Ascending aorta (tissue), 2 donors: ENCODE measurements at places on chromosomes 6 and 20.
A peak's percentile ranks its signal among the peaks of the same experiment; 100 is the strongest.

GRCh38 chr6:79862126-79862525 is 85.2 kb downstream of the ELOVL4 start:
- DNase-seq = no peak

DNA sequence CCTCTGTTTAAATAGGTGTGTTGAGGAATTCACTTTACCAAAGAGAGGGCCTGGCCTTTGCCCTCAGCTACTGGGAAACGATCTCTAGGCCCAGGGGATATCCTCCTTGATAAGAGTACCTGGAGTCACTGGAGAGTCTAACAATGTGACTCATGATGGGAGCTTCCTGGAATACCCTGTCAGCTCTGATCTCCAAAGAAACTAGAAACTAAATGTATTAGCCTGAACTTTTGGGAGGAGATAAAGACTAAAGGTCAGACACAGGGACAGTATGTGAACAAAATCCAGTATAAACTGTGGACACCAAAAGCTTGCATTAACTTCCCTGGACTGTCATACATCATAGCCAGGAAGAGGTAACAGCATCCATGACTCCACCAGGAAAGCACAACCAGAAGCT is 148.5 kb downstream of the RNGTT start:
- no peak for DNase-seq

DNA sequence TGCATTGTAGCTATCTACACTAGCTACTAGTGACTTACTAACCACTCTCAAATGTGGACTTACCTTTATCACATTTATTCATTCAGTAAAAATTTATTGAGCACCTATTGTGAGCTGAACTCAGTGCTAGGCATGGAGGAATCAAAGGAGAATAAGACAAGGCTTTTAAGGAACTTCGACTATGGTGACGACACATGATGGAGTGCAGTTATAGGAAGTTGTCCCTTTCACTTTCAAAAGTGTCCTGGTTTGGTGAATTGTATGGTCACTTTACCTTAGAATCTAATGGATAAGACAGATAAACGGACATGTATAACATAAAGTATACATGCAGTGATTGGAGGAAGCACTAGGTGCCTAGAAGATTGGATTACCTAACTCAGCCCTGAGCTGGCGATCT is 4.3 kb downstream of the AKAP7 start:
- no peak for DNase-seq

DNA sequence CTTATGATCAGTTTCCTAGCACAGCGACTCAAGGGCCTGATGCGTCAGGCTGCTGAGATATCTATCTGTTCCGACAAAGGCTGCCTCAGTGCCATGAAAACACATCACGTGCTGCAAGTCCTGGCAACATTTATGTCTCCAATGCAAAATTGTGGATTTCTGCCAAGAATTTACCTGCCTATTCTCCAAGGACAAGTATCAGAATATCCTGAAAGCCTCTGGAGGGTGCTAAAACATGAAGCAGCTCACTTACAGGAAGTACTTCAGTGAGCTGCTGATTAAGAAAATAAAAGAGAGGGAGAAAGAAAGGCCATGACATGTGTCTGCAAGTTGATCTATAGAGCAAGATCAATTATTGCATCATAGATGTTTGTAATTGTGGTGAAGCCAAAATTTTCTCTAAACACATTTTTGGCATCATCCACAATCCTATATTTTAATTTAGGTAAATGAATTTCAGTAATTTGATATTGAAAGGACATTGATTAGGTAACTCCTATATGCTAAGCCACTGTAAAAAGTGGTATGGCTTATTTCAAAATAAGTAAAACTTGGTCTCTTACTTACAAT is 25.8 kb upstream of the TPBG start:
- no peak for DNase-seq

- no peak for DNase-seq
Measured at GRCh38 chr20:21505161-21505809, 8.6 kb downstream of the NKX2-2 start.

DNA sequence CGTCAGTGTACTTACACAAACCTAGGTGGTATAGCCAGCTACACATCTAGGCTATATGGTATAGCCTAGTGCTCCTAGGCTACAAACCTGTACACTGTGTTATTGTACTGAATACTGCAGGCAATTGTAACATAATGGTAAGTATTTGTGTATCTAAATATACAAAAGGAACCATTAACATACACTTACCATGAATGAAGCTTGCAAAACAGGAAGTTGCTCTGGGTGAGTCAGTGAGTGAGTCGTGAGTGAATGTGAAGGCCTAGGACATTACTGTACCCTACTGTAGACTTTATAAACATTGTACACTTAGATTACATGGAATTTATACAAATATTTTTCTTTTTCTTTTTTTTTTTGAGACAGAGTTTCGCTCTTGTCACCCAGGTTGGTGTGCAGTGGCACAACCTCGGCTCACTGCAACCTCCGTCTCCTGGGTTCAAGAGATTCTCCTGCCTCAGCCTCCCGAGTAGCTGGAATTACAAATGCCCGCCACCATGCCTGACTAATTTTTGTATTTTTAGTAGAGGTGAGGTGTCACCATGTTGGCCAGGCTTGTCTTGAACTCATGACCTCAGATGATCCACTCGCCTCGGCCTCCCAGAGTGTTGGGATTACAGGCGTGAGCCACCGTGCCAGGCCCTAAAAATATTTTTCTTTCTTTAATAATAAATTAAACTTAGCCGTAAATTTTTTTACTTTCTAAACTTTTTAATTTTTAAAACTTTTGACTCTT is 15.4 kb upstream of the KIAA1755 start:
- peak; percentile 58 for DNase-seq

DNA sequence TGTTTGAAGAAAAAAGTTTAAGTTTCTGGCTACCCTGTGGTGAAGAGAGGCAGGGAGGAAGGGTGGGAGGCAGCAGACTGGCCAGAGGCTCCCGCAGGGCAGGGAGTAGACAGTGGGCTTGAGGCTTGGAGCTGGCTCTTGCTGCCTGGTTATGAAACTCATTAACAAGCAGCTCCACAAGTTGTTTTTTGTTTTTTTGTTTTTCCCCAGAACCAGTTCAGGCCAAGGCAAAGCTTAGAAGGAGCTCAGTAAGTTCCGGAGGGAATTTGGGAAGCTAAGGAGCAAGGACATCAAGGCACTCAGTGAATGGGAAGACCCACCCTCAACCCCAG is 4.0 kb downstream of the DLL1 start:
- DNase-seq = no peak

GRCh38 chr6:137903274-137903932 is 36.3 kb downstream of the TNFAIP3 start:
- DNase-seq = no peak

- DNase-seq = peak; percentile 63
Measured at GRCh38 chr6:37051138-37052026, 45.9 kb downstream of the FGD2 start.

- no peak for DNase-seq
Measured at GRCh38 chr6:52183131-52183713, 3.0 kb upstream of the IL17A start.

DNA sequence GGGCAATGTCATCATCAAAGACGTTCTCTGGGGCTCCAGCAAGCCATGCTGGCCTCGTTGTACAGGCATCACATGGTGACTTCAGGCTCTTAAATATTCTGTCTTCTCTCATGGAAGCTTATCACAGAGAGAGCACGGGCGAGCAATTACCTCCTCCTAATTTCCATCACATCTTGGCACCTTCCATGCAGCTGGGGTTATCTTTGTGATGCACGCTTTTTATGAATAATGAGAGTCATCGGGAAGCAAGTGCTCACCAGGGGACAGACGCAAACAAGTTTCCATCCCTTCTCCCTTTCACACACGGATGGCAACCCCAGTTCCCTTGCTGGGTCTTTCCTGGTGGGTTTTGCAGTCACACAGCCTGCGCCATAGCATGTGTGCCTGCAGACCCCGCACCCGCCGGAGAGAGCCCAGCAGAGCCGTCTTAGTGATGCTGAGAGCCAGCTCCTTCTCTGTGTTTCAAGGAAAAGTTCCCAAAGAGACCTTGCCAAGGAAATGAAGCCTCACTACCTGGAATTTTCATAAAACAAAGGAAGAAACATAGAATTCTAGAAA is 116.3 kb upstream of the AFDN start:
- no peak for DNase-seq

DNA sequence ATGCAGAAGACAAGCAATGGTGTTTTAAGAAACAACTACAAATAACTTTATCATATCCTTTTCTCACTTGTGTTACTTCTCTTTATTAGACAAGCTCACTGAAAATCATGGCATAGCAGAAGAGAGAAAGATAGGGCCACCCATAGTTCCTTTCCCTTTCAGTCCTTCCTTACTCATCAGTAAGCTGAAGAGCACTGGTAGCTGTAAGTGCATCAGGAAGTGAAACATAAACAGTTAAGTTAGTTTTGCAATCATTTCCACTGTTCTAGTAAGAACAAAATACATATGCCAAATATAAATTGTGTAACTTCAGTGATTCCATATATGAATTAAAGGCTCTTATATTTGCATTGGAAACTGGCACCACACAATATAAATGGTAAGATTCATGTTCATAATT is 220.1 kb downstream of the HACE1 start:
- no peak for DNase-seq

GRCh38 chr6:26067367-26067766 is 19.9 kb upstream of the HFE start:
- DNase-seq = no peak
